ENCODE measurements at places on chromosomes 1 and 21.

DNA sequence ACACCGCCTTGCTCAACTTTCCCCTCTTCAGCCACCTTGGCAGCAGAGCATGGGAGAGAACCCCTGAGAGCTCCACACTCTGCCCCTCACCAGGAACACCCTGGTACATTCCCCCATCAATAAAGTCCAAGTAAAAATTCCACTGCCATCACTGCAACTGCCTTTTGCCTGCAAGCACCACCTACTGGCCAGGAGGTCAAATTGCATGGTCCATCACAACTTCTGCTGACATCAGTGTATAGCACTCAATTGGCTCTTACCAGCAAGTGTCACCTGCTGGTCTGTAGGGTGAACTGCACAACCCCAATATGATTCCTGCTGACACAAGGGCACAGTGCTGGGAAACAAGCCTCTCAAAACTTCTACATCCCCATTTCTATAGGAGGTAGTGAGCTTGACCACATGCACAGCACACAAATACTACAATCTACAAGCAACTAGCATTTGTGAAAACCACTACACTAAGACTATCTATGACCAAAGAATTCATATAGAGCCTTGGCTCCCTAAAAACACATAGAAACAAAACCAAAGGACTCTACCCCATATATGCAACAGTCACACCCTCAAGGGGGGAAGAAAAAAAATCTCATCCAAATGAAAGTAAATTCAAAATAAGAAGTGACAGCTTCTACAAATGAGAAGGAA is 69.2 kb downstream of the FASLG start:
- no peak for DNase-seq

DNA sequence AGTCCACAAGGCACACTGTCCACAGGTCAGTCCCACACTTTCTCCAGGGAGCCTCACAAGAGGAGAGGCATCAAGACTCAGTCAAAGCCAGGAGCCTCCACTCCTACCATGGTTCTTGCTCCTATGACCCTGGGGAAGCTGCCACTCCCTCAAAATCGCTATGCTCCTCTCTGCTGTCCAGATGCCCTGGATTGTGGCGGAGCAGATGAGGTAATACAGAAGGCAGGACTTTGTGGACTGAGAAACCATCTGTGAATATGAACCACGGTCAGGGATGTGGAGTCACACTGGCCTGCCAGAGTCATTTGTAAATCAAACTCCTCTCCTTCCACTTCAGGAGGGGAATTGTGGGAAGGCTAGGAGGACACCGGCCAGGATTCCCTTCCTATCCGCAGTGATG is 20.6 kb downstream of the VWA5B1 start:
- no peak for DNase-seq

- no peak for DNase-seq
Observed at GRCh38 chr1:78226784-78227183, 181.0 kb downstream of the GIPC2 start.

DNA sequence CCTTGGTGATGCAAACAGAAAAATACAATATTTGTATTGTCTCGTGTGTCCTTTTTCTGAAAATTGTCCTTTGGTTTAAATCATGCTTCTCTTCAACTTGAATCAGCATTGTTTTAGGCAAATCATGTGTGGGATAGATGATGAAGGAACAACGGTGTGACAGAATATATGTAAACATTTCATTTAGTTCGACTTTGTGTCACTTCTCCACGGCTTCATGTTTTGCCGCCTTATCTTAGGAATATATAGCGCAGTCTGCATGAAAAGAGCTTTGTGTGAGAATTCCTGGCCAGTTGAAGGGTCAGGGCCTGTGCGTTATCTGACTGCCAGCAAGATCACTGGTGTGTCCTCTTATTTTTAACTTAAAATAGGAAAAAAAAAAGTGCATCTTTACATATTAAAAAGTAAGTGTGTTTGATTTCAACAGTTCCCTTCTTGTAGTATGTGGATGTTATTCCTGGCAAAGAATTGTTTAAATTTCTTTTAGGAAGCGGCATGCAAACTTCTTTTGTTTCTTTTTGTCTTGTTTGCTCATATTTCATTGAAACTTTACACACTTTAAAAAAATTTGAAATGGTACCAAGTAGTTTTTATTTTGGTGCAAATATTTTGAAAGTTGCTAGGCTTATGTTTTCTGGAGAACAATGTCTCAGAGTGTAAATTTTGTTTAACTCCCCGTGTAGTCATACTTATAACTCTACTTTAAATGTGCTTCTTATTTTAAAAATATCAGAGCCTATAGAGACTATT is 465.2 kb downstream of the USP25 start:
- no peak for DNase-seq

- no peak for DNase-seq
Observed at GRCh38 chr1:67332653-67333529, 25.2 kb downstream of the IL12RB2 start.

GRCh38 chr1:234565132-234565531 is 44.8 kb downstream of the IRF2BP2 start:
- DNase-seq = no peak

DNA sequence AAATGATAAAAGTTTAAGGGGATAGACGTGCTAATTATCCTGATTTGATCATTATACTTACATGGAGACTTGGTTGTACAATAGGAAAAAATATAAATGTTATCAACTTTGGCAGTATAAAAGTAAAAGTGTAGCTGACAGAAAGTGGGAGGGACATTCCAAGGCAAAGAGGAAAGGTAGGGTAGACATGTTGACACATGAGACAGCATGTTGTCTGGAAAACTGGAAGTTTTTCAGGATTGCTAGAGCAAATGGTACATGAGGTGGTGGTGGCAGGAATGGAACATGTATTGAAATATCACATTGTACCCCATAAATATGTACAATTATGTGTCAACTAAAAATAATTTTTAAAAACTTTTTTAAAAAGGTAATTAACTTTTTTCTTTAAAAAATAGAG is 13.2 kb downstream of the DIPK1A start:
- DNase-seq = no peak

DNA sequence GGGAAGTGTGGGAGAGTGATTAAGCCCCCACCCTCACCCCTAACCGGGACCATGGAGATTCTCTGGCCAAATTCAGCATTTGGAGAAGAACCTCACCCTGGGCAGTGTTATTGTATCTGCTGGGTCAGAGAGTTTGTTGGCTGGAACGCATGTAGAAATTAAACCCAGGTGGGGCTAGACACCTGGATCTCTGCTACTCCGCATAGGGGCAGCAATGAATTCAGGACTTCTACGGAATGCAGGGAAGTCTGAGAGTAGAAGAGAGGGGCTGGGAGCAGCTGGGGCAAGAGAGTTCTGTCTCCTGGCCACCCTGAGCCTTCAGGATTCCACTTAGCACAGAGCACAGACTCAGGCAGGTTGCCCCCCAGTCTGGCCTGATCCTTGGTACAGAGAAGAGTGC is 3.6 kb upstream of the CRABP2 start:
- DNase-seq = no peak

- no peak for DNase-seq
Observed at GRCh38 chr1:58255192-58255591, 291.3 kb downstream of the OMA1 start.

- no peak for DNase-seq
Observed at GRCh38 chr1:24373710-24374109, 39.9 kb downstream of the STPG1 start.

- DNase-seq = no peak
Observed at GRCh38 chr1:31368611-31369107, 4.2 kb downstream of the FABP3 start.

GRCh38 chr1:27408151-27408550 is 15.7 kb downstream of the GPR3 start:
- DNase-seq = no peak

DNA sequence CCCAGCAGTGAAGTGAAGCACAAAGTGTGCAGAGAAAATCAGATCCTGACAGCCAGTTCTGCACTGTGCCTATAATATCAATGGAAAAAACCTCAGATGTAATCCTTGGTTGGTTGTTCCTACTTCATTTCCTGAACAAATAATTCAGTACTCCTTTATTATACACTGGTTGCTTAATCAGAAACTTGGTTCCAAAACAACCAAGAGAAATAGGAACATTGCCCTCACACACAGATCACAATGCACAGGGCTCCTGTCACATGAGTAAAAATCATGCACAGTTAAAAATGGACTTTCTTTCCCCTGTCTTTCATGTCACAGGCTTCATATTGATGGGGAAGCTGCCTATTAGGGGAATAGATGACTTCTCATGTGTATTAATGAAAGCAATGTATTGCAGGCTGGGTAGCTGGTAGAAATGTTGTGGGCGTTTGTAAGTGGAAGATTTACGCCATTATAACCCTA is 9.7 kb downstream of the DNASE2B start:
- DNase-seq = no peak

DNA sequence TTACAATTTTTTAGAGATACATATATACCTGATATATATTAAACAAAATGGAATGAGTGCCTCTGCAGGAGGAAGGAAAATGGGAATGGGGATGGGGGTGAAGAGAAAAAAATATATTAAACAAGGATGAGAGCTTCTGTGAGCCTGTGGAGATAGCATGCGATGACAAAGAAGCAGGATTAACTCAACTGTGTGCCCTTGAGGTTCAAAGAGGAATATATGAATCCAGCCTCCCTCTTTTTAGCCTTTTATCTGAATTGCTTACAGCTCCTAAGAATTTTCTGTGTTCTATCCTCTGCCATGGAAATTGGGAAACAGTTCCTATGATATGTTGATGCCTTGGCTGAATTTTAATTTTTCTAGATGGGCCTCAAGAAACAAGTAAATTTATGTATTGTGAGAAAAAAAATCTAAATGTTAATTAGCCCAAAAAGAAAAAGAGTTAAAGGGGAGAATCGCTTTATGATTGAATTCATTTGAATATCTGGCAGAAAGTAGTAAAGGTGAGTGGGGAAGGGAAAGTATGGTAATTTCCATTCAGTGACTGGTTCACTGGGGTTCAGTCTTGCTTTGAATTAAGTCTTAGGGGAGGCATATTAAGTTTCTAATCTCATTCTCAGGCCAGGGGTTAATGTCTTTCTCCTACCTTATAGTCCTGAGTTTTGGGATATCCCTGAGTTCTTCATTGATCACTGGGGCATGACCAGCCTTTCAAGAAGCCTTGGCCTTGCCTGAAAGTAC is 106.3 kb upstream of the HMCN1 start:
- DNase-seq = no peak

GRCh38 chr1:99645203-99645602 is 710 bp upstream of the PALMD start:
- DNase-seq = no peak

DNA sequence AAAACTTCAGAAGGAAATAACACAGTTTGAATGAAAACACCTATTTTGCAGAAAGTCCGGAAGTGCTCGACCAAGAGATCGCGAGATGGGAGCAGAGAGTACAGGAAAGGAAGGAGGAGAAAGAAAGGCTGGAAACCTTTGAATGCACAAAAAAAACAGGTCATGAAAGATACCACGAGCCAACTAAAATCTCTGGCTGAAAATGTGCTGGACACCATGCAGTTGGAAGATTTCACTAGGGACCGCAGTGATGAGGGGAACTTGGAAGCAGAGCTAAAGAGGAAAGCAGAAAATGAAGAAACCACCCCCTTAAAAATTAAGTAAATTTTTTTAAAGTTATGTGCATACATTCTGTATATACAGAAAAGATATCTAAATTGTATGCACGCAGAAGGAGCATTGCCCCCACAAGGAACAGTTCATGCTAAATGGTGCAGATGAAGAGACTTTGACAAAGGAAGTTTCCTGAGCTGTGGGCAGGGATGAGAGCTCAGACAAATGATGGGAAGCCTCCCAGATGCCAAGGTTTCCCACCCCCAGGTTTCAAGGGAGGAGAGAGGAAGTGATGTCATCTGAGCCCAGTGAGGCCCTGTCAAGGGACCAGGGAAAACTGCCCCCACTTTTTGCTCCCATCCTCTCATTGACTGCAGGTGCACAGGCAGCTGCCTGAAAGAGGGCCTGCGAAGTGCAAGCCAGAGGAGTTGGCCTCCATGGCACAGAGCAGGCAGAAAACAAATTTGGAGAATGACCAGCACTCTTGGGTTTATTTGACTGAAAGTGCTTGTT is 52.5 kb downstream of the ETS2 start:
- no peak for DNase-seq

DNA sequence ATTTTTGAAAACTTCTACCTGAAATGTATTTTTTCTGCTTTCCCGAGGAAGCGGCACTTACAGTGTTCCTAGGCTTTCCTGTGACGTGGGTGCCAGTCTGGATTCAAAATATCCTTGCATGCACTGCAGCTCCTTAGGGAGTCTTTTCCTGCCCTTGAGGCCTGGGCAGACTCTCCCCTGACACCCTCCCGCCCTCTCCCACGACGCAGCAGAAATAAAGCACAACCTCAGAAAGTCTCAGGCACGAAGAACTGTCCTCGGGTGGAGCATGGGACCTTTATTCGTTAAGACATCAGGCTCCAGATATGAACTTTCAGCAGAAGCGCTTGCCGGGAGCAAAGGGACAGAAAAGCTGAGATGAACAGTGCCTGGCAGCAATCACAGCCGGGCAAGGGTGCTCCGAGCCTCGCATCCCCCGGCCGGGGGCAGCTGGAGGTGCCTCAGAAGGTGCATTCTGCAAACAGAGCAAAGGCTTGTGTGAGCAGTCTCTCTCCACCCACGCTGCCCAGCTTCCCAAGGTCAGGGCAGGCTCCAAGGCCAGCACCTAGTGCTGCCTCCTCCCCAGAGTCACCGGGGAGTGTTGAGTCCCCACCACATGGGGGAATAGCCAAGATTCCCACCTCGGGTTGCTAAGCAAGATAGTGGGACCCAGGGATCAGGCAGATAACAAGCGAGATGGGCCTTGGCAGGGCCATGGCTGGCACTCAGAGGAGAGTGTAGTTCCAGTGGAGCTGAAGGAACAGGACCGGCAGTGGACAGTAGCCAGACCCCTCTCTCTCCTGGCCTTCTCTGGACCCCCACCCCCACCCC is 3.2 kb downstream of the TFF3 start:
- no peak for DNase-seq

GRCh38 chr1:228321435-228321834 is 85.2 kb downstream of the TRIM11 start:
- DNase-seq = no peak

DNA sequence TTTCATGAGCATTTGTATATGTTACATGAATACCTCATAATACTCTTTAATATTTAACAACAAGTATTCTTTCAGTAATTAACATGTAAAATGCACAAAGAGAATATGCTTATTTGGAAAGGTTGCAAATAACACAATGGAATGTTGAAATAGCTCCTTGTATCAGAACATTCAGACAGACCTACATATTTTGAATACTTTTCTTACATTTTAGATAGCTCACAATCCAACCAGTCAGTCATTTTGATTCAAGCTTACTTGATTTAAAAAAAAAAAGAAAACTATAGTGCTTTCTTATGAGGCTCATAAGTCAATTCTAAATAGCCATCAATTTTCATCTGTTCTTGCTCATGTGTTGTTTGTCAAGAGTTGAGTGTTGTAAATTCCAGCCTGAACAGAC is 518.8 kb downstream of the ADGRL2 start:
- DNase-seq = no peak

DNA sequence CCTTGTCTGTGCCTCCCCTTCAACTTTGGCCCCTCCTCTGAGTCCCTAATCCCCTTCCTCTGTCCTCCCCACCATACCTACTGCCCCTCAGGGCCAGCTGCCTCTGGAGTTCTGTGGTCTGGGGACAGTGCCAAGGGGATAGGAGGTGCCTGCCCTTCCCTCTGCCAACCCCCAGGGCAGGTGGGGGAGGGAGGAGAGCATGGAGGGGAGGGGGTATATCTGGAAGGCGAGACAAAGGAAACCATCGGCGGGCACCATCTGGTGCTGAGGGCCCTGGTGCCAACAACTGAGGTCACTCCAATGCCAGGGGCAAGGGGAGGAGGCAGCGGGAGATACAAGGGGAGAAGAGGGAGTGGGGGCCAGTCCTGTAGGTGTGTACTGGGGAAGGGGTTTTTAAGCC is 9.6 kb downstream of the RAB25 start:
- DNase-seq = no peak

All from smooth muscle cell of the brain vasculature (primary cell).